Renal cortical epithelial cell (primary cell): ENCODE measurements at places on chromosomes 13 and 19. TPM values are rescaled to one million over a fixed set of nuclear protein-coding genes. Genes with fewer than 3 reads are reported as not detected.

- no peak for DNase-seq
Observed at GRCh38 chr19:11499890-11500420, 5.7 kb downstream of the ZNF653 start.

GRCh38 chr19:41563854-41564514 lies 12.0 kb upstream of the CEACAM21 start:
- no peak for DNase-seq

GRCh38 chr13:42680748-42681147 lies 100.6 kb upstream of the FAM216B start:
- DNase-seq = no peak

DNA sequence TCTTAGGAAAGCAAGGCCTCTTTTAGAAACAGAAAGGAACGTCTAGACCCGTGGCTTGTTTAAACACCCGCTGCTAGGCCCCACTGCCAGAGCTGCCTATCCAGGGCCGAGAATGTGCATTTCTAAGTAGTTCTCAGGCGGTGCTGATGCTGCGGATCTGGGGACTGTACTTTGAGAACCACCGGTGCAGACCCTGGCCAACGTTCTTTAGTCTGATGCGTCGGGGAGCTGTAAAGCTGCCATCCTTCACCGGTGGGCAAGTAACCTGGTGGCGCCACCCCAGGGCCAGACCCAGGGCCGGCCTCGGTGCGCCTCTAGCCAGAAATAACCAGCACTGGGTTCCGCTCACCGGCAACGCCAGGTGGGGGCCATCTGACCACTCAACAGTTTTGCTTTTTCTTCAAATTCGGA lies 47.1 kb downstream of the TGDS start:
- peak; percentile 34 for DNase-seq

- DNase-seq = no peak
Observed at GRCh38 chr19:1411255-1412191, 4.1 kb downstream of the DAZAP1 start.

DNA sequence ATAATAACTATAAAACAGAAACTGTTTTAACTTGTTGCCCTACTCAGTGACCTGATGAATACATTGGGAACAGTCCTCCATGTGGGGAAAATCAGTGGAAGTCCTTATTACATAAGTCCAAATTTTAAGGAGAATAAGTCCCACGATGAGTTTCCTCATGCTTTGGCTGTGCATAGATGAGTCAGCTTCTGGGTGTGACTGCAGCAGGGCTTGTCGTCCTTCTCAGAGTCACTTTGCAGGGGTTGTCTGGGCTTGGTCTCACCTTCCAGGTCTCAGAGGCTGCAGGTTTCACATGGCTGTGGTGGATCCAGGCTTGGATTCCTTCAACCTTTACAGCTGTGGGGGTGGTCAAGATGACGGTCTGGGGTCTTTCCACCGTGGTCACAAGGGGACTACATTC lies 85.6 kb downstream of the SLC25A15 start:
- no peak for DNase-seq

- peak; percentile 47 for DNase-seq
Observed at GRCh38 chr13:105165449-105166125, 1369.9 kb downstream of the EFNB2 start.

DNA sequence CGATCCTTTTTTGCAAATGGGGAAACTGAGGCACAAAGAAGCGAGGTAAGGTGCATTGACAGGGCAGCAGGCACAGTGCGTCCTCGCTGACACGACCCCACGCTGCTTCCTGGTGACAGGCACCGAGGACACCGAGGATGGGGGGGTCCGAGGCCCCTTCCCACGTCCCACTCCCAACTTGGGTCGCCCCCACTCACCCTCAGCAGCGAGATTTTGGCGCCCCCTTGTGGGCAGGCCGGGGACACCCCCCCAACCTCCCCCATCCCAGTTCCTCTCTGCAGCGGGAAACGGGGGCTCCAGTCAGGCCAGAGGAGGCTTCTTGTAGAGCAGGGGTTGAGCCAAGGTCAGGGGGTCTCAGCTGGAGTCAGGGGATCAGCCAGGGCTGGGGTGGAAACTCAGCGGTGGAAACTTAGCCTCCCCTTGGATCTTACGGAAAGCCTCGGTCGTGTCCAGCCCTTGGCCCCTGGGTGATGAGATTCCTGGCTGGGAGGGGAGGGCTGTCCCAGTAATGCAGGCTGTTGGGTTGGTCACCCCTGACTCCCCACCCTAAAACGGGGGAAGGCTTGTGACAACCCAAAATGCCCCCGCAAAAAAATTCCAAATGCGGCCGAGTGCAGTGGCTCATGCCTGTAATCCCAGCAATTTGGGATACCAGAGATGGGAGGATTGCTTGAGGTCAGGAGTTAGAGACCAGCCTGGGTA lies 8.2 kb downstream of the SMIM24 start:
- DNase-seq = no peak

DNA sequence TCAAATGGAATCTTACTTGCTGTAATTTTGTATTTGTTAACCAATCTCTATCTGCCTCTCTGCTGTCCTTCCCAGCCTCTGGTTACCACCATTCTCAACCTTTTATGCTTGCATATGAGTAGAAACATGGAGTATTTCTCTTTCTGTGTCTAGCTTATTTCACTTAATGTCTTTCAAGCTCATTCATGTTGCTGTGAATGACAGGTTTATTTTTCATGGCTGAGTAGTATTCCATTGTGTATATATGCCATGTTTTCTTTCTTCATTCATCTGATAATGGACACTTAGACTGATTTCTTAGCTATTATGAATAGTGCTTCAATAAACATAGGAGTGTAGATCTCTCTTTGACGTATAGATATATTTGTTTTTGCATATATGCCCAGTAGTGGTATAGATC lies 13.4 kb downstream of the ZNF460 start:
- no peak for DNase-seq

- DNase-seq = peak; percentile 76
Observed at GRCh38 chr13:44668688-44669087, 92.6 kb upstream of the TSC22D1 start.

DNA sequence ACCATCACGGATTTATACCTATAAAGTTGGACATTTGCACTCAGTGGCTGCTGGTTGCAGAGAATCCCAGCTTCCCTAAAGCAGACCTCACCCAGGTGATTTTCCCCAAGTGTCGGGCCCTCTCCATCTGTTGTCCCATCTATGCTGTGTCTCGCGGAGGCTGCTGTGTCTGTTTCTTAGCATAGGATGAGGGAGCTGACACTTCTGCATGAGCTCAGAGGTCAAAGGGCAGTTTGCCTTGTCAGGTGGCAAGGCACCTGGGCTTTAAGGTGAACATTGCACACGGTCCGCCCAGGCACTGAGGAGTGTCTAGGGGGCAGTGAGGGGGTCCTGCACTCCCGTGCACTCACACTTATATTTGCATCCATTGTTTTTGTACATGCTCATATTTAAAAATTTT lies 151.6 kb downstream of the ZIC5 start:
- DNase-seq = no peak

- DNase-seq = no peak
Observed at GRCh38 chr19:44723299-44723951, 24.5 kb downstream of the CEACAM16 start.

GRCh38 chr19:58284199-58284598 lies 5.4 kb downstream of the ZNF8 start:
- DNase-seq = no peak

SYNE4 gene
- total RNA-seq = 1.0 and 4.5 TPM in 2 replicates

C19orf33 gene
- 1.7 and 148 TPM in 2 replicates for total RNA-seq

KIR2DL1 gene
- not detected in 2 replicates for total RNA-seq

LYL1 gene
- 0.20 and 1.7 TPM in 2 replicates for total RNA-seq

TEX26 gene
- total RNA-seq = not detected in 2 replicates

ZIM2 gene
- not detected in 2 replicates for total RNA-seq

CERS1 gene
- 0.40 and 1.0 TPM in 2 replicates for total RNA-seq

FPR2 gene
- total RNA-seq = 0.10 TPM in 1 of 2 replicates, not detected in the other

TMIGD2 gene
- total RNA-seq = not detected in 2 replicates
